Lower lobe of right lung (tissue), 2 donors: ENCODE measurements at places on chromosomes 1 and 21. TPM values are rescaled to one million over a fixed set of nuclear protein-coding genes. Genes with fewer than 3 reads are reported as not detected.

Gene RPRD2
- total RNA-seq, result 32.0 TPM

Gene MIS18A
- total RNA-seq, result 4.7 TPM

Gene C1orf210
- 19.1 TPM for total RNA-seq

Gene FAM177B
- total RNA-seq, result 0.56 TPM

GRCh38 chr1:39816415-39817090, 27.9 kb upstream of the BMP8B start:
- no peak overlapping the region for H3K4me3 ChIP-seq
- H3K27ac ChIP-seq, result no peak overlapping the region
- H3K36me3 ChIP-seq, result no peaks in the 10 kb centered on the region
- peak; percentile 75 for DNase-seq
- H3K4me1 ChIP-seq, result no peaks in the 10 kb centered on the region
- H3K27me3 ChIP-seq, result peaks cover 10% of the 10 kb centered on the region
